Suprapubic skin (tissue), 4 donors: ENCODE measurements at places on chromosomes 16 and 17. TPM values are rescaled to one million over a fixed set of nuclear protein-coding genes. Genes with fewer than 3 reads are reported as not detected.

Gene UBE2O
- 31.3 TPM for total RNA-seq

Gene FOXJ1
- total RNA-seq: 3.0 TPM

Gene CPPED1
- total RNA-seq: 8.8 TPM

Gene TMEM94
- total RNA-seq: 69.0 TPM

Gene PLK1
- 5.1 TPM for total RNA-seq

Gene TBC1D3I
- 0.42 TPM for total RNA-seq

Gene KCNG4
- total RNA-seq: not detected
